ENCODE measurements at places on chromosomes 2 and 18.

GRCh38 chr2:26330604-26331003 lies 15.3 kb upstream of the SELENOI start:
- no peak for DNase-seq

DNA sequence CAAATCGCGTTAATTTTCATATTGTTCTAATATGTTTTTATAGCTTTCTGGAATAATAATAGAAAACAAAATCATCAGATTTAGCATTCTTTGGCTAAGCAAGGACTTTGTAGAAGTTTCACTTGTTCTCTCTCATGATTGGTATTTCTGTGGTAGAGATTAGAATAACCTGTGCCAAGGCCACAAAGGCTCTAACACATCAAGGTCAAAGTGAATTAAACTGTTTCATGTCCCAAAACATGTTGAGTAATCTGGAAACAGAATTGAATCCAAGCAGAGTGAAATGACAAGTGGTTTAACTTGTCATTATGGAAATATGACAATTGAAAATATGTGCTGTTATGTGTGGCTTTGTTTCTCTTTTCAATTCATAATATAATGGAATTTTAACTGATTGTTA lies 617.4 kb downstream of the CCDC85A start:
- no peak for DNase-seq

GRCh38 chr2:42895134-42895790 lies 102.9 kb upstream of the HAAO start:
- no peak for DNase-seq

DNA sequence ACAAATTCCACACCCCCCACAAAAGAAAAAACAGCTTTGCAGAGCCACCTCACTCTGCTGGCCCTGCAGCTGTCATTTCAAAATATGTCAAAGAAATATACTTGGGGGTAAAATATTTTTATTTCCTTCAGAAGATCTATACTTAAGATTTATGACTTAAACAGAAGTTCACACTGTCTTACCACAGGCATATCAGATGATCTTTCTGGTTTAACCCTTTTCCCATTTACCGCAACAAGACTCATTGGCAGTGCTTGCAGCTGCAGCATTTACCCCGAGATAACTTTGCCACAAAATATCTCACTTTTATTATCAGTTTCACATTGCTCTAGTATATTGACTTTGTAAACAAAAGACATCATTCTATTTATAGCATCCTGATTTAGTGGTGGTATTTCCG lies 21.6 kb upstream of the SLC35G4 start:
- no peak for DNase-seq

Measured in NCI-H187 treated with DMSO at 0.1 percent for 48 hours (cell line).